ENCODE measurements at places on chromosomes 12 and 14.

GRCh38 chr12:6851153-6851920 is at the start of gene CDCA3:
TSS of gene CDCA3 (minus strand) at chr12:6851286. CDS start at chr12:6850952, 334 bp downstream.
- DNase-seq: peak; percentile 74

DNA sequence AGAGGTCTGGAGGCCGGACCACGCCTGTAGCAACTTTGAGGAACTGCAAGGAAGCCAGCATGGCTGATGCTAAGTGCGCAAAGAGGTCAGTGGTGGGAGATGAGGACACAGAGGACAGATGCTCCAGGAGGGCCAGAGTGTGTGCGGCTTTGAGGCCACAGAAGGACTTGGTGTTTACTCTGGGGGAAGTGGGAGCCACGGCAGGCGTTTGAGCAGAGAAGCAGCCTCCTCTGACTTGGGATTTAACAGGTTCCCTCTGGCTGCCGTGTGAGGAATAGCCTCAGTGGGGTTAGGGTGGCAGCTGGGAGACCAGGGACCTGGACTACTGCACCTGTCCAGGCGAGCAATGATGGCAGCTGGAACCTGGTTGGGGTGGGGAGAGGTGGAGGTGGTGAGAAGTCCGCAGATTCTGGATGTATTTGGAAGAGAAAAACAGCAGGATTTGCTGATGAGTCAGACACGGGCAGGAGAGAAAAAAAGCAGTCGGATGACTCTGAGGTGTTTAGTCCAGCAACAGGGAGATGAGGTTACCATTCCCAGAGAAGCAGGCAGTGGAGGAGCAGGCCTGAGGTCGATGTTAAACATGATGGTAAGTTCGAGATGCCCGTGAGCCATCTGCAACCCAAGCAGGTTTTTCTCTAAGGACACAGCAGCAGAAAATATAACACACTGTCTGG is 143.5 kb downstream of the SCARB1 start:
- DNase-seq: no peak

DNA sequence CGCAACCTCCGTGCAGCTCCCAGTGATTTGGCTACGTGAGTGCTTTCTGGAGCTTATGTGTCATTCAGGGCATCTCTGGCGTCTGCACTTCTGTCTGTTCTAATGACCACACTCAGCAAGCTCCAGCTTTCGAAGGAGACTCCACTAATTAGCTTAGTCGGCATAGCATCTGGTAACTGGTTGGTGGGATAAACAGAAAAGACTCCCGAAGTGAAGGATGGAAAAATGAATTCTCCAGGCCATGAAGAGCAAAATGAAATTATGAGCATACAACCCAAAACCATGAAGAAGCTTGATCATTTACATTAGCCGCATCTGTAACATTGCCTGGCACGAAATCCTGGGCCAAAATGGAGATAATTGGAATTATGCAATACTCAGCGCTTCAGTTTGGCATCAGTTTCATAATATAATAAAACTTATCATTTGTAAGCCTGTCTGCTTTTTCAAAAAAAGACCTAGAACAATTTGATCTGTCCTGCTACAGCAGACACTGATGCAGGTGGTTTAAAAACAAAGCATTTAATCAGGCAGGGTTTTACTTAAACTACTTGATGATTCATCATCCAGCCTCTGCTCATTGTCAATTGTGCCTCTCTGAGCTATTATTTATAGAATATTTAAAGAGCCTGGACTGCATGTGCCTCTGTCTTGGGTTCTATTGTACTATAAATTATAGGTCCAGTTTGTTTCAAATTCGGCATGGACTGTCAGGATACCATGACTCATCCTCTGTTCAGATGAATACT is 87.4 kb downstream of the SYT1 start:
- DNase-seq: no peak

GRCh38 chr12:126069549-126070165 is 1004.4 kb downstream of the AACS start:
- DNase-seq: peak; percentile 2

- no peak for DNase-seq
Measured at GRCh38 chr14:47439953-47440352, 235.5 kb downstream of the MDGA2 start.

DNA sequence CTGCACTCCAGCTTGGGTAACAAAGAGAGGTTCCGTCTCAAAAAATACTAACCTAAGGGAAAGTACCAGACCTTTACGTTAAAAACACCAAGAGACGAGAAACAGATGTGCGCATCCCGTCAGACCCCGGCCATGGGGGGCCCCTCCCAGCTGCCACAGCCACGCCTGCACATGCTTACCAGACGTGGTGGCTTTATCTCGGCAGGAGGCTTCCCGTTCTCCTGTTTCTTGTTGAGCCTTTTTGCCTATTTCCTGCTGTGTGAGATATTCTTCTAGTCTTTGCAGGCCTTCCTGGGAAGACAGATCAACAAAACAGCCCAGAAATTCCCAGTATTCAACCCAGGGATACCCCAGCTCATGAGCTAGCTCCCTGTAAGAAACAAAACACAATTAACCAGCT is 23.6 kb downstream of the PGAM5 start:
- DNase-seq: no peak

DNA sequence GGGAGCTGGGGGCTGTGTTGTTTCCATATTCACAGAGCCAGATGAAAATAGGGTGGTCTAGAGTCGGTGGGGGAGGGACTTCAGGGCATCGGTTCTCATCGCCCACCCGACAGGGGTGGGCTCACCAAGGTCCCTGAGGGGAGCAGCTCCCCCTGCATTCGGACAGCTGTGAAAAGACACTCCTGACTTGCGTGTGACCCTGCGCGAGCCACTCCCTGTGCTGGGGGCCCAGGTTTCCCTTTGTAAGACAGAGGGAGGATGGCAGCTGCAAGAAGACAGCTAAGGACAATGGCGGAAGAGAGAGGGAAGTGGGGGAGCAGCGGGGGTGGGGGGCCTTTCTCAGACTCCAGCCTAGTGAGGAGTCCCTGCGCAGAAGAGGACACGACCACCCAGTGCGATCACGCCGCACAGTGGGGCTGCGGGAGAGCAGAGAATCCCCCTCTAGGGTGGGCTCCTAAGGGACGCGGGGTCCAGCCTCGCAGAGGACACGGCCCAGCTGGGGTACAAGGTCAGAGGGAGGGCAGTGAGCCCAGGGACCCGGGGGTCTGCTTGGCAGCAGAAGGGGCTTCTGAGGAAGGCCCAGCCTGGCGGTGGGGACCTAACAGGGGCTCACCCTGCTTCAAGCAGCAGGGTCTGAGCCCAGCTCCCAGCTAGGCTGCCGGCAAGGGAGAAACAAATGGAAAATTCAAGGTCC is 326.9 kb upstream of the DIO3 start:
- DNase-seq: no peak

- DNase-seq: no peak
Measured at GRCh38 chr12:24125280-24125679, 175.8 kb upstream of the SOX5 start.

- DNase-seq: no peak
Measured at GRCh38 chr12:5633106-5633505, 201.2 kb downstream of the NTF3 start.

DNA sequence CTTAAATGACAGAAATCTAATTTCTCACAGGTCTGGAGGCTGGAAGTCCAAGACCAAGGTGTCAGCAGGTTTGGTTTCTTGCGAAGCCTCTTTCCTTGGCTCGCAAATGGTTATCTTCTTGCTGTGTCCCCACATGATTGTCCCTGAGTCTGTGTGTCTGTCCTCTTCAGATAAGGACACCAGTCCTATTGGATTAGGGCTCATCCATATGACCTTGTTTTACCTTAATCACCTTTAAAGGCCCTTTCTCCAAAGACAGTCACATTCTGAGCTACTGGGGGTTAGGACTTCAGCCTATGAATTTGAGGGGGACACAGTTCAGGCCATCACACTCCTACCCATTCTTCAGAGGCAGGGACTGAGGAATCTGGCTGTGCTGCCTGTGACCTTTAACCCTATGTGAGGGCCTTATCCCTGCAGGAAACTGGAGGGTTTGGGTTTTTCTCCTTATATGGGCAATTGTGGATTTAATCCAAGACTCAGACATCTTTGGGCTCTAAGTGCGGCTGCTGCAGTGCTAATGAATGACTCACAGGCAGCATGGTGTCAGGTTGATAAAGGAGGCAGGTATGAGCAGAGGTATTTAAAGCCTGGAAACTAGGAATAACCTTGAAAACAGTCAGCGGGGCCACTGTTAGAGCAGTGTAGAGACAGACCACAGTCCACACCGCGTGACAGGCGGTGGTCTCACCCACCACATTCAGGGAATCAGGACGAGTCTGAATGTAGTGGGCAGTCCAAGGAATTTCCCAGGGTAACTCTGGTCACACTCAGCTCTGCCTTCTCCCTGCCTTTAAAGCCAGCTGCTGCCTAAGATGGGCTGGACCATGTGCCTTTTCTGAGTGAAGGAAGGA is 10.2 kb downstream of the TPCN1 start:
- DNase-seq: no peak

DNA sequence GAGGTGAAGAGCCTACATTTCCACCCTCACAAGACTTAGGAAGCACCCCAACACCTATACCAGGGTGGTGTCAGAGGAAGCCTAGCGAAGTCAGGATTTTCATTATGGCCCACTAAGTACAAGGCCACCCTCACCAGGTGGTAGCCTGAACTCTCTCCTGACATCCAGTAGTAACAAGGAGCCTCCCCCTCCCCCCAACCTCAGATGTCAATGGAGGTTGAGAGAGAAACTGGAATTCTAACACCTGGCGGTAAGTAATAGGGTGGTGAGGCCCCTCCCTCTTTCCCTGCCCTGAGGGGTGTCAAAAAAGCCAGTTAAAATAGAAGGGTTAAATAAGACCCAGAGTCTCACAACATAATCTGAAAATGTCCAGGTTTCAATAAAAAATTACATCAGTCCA is 37.6 kb downstream of the SINHCAF start:
- DNase-seq: no peak

- no peak for DNase-seq
Measured at GRCh38 chr14:96233661-96234060, 22.3 kb upstream of the BDKRB1 start.

- DNase-seq: no peak
Measured at GRCh38 chr12:41621291-41621690, 433.2 kb downstream of the PDZRN4 start.

DNA sequence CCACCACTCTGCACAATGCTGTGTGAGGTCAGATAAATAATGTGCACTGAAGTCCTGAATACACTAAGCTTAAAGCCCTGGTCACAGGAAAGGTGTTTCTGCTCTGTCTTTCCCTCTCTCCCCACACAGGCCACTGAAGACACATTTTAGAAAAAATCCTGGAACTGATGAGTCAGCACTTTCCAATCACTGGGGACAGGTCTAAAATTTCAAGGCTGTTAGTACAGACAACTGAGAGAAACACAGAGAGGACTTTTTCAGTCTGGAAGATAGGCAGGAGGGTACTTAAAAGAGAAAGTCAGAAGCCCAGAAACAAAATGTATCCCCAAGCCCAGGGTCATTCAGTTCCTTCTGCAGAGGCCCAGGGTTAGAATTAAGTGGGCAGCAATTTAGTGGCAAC is 333.9 kb upstream of the CCDC196 start:
- no peak for DNase-seq

All from T-helper 2 cell (primary cell).